ENCODE measurements at places on chromosomes 6 and 20. TPM values are rescaled to one million over a fixed set of nuclear protein-coding genes. Genes with fewer than 3 reads are reported as not detected.

DNA sequence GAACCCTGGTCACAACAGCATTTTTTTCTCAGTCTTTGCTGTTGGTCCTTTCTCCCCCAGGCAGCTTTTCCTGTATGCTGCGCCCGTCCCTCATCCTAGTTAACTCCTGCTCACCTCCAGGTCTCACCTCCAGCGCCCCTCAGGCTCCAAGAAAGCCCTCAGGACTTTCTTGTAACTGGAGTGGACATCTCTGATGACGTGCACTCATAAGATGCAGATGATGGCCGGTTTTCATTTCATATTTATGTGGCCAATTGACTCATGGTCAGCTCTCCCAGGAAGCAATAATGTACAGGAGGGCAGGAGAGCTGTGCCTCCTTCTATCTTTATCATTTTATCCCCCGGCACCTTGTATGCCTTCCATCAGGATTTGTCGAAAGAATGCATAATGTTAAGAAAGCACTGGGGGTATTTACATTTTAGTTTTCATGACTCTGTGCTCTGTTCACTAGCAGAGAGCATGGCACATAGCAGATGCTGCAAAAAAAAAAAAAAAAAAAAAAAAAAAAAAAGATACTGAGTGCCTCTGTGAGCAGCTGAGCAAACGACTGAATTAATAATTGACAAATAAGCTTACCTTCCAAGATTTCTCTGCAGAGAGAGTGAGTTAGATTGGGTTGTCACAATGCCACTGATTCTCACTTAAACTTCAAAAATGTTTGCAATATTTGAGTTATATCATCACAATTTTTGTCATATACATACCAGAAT, 170.2 kb downstream of the DOK5 start:
- H3K4me3 ChIP-seq = no peak overlapping the region
- H3K4me1 ChIP-seq = no peaks in the 10 kb centered on the region
- H3K27ac ChIP-seq = no peak overlapping the region
- H3K36me3 ChIP-seq = no peaks in the 10 kb centered on the region

DNA sequence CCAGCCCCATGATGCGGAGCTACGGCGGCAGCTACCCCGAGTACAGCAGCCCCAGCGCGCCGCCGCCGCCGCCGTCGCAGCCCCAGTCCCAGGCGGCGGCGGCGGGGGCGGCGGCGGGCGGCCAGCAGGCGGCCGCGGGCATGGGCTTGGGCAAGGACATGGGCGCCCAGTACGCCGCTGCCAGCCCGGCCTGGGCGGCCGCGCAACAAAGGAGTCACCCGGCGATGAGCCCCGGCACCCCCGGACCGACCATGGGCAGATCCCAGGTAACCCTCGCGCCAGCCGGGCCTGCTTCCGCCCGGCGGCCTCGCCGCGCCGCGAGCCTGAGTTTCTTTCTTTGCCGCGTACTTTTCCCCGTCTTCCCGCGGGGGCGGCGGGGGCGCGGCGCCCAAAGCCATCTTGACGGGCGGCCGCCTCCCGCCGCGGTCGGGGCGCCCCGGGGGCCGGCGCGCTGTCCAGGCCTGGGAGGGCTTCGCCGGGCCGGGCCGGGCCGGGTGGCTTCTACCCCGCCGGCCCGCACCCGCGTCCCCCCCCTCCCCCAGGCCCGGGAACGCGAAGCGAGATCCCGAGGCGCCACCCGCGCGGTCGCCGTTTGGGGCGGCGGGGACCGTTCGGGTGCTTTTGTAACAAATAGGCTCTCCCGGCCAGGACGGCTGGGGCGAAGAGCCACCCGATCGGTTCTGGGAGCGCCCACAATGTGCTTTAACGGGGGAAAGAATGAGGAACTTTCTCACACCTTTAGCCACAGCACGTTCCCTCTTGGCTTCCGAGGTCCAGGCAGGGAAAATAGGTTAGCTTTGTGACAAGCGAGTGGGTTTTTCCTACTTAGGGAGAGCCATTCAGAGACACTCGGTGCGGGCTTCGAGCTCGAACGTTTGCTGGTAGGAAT, 2.3 kb downstream of the ARID1B start:
- no peaks in the 10 kb centered on the region for H3K36me3 ChIP-seq

GRCh38 chr6:38933426-38933825, 115.2 kb upstream of the GLP1R start:
- H3K4me3 ChIP-seq = no peak overlapping the region
- no peaks in the 10 kb centered on the region for H3K4me1 ChIP-seq
- H3K36me3 ChIP-seq = no peaks in the 10 kb centered on the region

DNA sequence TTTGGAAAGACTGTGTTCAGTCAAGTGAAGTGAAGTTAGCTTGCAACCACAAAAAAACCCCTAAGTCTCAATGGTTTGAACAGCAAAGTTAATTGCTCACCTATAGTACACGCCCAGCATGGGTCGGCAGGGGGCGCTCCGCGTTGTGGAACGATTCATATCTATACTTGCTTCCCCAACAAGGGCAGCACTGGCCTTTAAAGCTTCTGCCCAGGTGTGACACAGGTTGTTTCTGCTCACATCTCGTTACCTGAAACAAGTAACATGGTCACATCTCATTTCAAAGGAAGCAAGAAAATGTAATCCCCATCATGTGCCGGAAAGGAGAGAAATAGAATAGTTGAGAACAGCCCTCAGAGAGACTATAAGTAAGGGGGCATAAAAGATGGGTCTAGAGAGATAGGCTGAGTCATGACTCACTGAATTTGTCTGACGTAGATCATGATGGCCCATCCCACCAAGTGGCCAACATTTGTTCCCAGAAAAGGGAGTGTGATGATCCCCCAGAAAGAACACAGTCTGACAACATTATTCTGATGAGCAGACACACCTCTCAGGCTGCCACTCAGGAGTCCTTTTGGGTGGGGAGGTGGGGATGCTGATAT, 29.0 kb downstream of the HNF4A start:
- H3K36me3 ChIP-seq = no peaks in the 10 kb centered on the region

The HLA-G gene
- total RNA-seq = 0.52 TPM

The VIP gene
- total RNA-seq = not detected

The SLC12A5 gene
- total RNA-seq = not detected

All from CD4-positive, alpha-beta memory T cell (primary cell).